ENCODE measurements at places on chromosomes 5 and 9. TPM values are rescaled to one million over a fixed set of nuclear protein-coding genes. Genes with fewer than 3 reads are reported as not detected.
A peak's percentile ranks its signal among the peaks of the same experiment; 100 is the strongest.

DNA sequence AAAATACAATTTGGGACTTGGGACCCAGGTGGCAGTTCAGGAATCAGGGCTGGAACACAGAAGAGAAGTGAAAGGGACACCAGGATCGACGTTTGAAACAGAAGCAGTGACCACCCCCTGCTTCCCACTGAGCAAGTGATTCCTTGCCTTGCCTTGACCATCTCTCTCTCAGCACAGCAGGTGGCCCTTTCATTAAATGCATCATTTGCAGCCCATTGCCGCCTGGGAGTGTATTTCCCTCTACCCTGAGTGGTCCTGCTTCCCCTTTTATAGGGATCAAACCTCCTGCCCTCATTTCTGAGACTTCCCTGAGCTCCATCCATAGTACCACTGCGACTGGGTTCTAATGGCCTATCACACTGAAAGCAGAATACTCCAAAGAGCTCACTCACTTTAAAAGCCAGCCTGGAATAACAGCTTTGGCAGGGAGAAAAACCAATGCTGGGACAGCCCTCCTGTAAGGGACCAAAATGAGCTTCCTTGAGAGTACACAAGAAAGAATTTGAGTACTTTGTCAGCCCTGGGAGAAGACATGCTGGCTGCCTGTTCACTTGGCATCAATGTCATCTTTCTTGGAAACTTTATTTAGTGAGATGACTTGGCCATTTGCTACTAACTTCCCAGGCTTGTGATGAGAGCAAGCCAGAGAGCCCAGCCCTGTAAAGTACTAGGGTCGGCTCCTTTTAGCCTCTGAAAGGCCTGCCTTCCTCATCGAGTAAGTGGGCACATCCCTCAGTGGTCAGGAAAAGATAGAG lies 149.7 kb downstream of the SLIT3 start:
- no peak for DNase-seq

GRCh38 chr5:18789218-18789998 lies 1155.1 kb downstream of the TAF11L14 start:
- DNase-seq = no peak

DNA sequence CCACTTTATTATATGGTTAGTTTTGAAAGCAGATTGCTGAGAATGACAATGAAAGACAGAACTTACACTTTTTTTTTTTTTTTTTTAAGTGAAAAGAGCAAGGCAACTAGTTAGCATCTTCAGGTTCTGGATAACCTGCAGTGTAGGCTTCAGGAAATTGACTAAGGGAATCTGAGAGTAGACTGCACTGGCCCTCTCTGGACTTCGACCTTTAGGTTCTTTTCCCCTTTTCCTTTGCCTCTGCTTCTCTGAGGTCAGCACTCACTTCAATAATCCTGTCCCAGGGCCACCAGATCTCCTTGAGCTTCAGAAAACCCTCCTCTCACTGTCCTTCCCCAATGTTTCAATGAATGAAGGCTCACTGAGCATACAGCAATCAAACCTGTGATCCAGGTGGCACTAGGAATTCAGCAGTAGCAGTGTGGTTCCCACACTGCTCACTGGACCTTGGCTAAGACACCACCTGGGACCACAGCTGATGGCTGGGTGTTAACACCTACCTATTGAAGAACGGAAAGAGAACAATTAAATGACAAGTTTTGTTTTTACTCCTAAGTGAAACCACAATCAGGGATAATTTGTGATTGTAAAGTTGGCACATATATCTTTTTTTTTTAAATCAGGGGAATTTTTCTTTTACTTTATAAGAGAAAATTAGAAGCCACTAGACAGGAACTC lies 85.8 kb upstream of the IL6ST start:
- DNase-seq = no peak

Gene FXN
- 2.4 TPM for total RNA-seq

- DNase-seq = no peak
Observed at GRCh38 chr5:91312698-91313097, 70.4 kb downstream of the ARRDC3 start.

DNA sequence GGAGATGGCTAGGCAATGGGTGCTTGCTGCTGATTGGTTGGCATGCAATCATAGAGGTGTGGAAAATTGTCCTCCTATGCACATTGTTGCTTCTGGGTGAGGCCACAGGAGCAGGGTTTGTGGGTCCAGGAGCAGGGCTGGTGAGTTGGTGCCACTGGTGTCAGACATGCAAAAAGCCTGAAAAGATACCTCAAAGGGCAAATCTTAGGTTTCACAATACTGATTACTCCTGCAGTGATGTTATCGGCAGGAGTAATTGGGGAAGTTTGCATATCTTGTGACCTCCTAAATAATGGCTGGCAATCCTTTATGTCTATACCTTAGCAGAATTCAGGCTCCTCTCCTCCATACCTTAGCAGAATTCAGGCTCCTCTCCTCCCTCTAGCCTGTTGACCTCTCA lies 25.2 kb downstream of the SLC25A48 start:
- DNase-seq = no peak

- no peak for DNase-seq
Observed at GRCh38 chr5:150609843-150610584, 30.4 kb upstream of the SYNPO start.

Gene NFX1
- total RNA-seq = 29.0 TPM

GRCh38 chr5:34042321-34042720 lies 692 bp downstream of the C1QTNF3 start:
- peak; percentile 16 for DNase-seq

Gene PCDHA10
- 0.20 TPM for total RNA-seq

Gene GLDC
- total RNA-seq = 1.3 TPM

Gene GGTA1
- 9.6 TPM for total RNA-seq

Gene GARIN3
- not detected for total RNA-seq

- DNase-seq = peak; percentile 65
Observed at GRCh38 chr5:72608297-72608696, 101.1 kb upstream of the ZNF366 start.

GRCh38 chr5:96931605-96932004 lies 4.3 kb upstream of the LNPEP start:
- DNase-seq = no peak

- DNase-seq = no peak
Observed at GRCh38 chr9:117290856-117291622, 123.8 kb downstream of the ASTN2 start.

- no peak for DNase-seq
Observed at GRCh38 chr5:76207120-76207519, 123.9 kb downstream of the SV2C start.

GRCh38 chr5:143738417-143739401 lies 73.3 kb upstream of the HMHB1 start:
- no peak for DNase-seq

GRCh38 chr9:132059361-132059760 lies 20.3 kb downstream of the MED27 start:
- no peak for DNase-seq

DNA sequence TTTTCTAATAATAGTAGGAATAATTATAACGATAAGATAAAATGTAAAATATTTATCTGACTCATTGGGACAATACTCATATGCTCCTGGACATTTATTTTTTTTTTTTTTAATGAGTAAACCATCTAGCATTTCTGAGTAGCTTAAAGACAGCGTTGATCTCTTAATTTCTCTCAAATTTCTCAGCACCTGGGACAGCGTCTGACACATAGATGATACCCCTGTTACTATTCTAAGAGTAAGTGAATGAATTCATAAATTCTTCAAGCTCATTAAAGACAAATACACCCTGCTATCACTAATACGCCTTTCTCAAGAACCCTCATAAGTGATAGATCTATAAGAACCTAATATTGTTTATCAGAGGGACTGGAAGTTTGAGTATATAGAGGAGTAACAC lies 12.0 kb upstream of the HTR4 start:
- no peak for DNase-seq

Gene MLLT3
- total RNA-seq = 16.9 TPM

GRCh38 chr9:88458716-88459465 lies 70.6 kb downstream of the SPIN1 start:
- DNase-seq = no peak

- no peak for DNase-seq
Observed at GRCh38 chr5:15368835-15369234, 131.1 kb upstream of the FBXL7 start.

DNA sequence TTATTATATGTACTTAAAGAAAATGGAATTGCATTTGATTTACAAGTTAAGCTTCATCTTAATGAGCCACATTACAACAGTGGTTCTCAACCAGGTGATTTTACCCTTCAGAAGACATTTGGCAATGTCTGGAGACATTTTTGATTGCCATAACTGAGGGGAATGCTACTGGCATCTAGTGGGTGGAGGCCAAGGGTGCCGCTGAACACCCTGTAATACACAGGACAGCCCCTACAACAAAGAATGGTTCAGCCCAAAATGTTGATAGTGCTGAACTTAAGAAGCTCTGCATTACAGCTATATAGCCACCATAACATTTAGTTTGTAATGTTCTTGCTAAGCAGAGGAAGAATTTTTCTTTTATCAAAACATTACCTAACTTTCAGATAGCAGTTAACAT lies 103.1 kb downstream of the PAM start:
- no peak for DNase-seq

- no peak for DNase-seq
Observed at GRCh38 chr9:12666813-12667212, 26.4 kb upstream of the TYRP1 start.

Gene SLC46A2
- 1.2 TPM for total RNA-seq

Gene HBEGF
- total RNA-seq = 16.7 TPM

Gene LCN1
- not detected for total RNA-seq

DNA sequence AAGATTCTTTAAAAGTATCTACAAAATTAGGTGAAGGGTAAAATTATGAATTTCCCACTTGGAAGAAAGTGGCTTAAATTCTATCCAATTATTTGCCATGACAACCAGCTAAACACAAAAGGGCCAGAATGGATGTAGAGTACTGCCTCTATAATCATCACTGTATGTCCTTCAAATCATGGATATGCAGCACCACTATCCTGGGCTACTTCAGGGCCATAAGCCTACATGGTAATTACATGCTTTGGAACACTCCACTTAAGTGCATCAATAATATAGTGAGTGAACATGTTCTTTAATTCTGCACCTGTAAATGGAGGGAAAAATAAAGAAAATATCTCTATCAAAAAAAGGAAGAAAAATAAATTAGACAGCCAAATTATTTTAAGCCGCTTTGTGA lies 575.2 kb downstream of the ISL1 start:
- no peak for DNase-seq

- no peak for DNase-seq
Observed at GRCh38 chr5:126280846-126281245, 142.4 kb upstream of the GRAMD2B start.

GRCh38 chr9:24552526-24553182 lies 7.0 kb upstream of the IZUMO3 start:
- peak; percentile 87 for DNase-seq

DNA sequence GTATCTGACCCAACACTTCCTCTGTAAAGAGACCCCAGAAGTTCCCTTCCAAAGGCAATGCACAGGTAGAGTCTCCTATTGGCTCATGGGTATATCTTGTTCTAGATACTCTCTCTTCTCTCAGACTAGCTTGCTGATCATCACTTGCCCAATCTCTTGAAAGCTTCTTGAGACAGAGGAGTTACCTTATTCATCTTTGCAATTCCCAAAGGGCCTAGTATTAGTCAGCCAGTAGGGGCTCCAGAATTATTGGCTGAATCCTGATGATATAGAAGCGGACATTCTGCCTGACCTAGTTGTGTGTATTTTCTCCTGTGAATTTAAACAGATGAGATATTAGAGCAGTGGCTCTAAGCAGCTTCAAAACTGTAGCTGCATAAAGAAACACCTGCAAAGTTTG lies 304.0 kb upstream of the KLF4 start:
- no peak for DNase-seq

DNA sequence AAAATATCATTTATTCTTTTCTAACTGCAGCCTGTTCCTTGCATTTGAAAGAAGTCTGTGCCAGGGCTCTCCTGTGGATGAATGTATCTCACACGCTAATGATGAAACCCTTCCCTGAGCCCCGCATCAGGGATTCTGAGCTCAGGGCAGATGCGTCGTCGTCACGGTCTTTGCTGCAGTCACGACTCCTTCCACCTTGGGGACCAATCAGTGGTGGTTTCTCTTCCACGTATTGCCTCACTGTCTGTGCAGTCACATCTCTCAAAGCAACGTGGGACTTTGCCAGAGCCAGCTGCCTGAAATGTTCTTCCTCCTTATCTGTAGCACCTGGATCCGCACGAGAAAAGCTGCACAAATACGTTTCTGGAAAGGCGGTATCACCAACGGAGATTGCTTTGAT lies 13.9 kb upstream of the UBE2QL1 start:
- DNase-seq = no peak

DNA sequence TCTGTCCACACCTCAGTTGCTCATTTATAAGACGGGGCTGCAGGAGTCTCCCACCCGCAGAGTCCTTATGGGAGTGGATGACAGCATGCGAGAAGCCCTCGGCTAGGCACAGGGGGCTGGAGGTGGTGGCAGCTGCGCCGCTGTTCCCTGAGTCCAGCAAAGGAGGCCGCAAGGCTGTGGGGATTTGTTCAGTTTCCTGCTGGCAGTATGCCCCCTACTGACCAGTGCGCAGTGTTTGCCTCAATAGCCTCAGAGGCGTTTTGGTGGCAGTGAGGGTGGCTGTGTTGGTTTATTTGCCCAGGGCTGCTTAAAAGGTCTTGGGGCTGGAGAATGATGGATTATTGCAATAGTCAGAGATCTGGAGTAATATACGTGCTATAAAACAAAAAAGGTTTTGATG lies 176.3 kb upstream of the OTULINL start:
- no peak for DNase-seq

Gene MEIKIN
- not detected for total RNA-seq

Gene SEMA6A
- total RNA-seq = 46.9 TPM

- DNase-seq = no peak
Observed at GRCh38 chr5:55140908-55141665, 18.9 kb upstream of the GPX8 start.

DNA sequence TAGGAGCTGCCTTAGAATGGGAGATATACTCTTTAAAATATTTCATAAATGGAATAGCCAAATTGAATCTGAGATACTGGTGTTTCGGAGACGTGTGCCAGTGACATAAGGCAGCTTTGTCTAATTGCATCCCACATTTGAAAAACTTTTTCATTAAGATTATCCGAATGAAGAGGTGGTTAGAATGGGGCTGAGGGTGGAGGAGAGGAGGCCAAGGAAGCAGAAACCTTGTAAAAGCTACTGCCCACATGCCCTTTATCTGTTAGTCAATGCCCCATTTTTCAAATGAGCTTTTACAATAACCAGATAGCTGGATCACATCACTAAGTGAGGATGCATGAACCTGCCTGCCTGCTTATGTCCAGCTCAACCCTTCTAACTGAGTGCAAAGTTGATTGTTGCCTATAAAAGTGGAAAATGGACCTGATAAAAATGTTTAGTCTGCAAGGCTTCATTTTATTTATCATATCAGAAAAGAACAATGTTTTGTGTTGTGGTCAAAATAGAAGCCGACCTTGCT lies 34.8 kb downstream of the SNX24 start:
- DNase-seq = no peak

DNA sequence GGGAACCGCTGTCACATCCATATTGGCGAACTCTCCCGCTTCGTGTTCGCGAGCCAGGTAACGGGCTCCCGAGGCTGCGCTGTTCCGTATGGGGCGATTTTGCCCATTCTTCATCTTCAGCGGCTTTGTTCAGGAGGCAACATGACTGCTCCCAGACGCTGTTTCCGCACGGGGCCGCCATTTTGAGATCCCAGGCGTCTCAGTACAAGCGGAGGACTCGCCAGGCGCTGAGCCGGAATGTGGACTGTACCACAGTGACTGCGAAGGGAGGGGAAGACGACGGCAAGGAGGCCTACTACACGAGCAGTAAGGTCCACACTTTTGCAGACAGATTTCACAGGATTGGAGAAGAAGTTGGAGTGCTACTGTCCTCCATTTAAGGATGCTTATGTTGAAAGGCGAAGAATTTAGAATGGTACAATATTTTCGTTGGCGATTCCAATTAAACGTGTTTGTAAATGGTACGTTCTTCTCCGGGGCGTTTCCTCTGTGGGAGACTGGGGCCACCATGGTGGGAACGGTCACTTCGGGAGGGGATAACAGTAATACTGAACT lies 41.6 kb upstream of the ZNF300 start:
- DNase-seq = peak; percentile 88

Gene FOXD4L6
- total RNA-seq = not detected
